ENCODE measurements at places on chromosomes 7 and 10.

DNA sequence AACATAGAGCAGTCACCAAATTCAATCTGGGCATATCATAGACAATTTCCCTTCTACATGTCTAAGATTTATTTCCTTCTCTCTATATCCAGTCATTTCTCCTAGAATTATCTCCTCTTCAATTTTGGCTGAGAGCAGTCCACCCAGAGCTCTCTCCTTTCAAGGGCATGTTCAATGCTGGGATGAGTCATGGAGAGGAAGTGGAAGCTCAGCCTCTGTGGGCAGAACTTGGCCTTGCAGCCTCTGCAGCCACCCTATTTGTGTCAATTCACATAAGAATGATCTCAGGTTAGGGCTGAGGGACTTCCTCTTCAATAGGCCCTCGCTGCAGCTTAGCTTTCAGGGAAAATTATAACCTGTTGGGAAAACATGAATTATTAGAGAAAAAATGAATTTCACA is 560.8 kb downstream of the POM121L12 start:
- DNase-seq: no peak

GRCh38 chr7:70733090-70733489 is 398.9 kb upstream of the GALNT17 start:
- no peak for DNase-seq

GRCh38 chr10:56561336-56561735 is 200.3 kb upstream of the ZWINT start:
- no peak for DNase-seq

DNA sequence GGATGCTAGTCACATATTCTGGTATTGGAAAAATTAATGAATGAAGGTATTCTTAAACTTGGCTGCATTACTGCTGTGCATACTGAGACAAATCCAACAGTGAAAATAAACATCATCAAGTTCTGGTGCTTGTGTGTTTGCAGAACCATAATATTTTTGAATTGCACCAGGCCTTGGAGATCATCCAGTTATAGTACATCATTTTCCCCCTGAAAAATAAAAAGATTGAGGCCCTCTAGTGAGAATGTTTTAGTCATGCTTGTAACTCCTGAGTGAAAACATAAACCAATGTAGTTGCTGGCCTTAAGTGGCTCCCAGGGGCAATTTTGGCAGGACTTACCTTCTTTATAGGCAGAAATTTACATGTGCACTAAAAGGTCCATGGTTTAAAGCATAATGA is 218.8 kb upstream of the TMEM229A start:
- DNase-seq: no peak

DNA sequence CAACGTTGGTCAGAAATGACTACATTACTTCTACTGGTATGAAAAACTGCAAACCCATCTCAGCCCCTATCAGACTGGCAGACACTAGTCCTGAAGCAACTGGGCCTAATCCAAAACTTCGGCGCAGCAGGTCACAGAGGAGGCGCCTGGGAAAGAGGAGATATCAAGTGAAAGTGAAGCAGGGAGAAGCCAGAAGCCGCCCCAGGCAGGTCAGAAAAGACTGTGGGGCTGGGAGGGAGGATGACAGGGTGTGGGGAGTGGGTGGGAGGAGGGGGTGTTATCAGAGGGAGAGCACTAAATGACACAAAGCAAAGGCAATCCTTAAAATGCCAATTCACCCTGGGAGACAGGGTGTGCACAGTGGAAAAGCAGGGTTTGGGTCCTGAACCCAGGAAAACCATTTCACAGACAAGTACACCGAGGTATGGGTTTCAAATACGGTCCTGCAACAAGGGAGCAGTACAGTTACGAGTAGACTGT is 731 bp downstream of the CHCHD3 start:
- DNase-seq: no peak

DNA sequence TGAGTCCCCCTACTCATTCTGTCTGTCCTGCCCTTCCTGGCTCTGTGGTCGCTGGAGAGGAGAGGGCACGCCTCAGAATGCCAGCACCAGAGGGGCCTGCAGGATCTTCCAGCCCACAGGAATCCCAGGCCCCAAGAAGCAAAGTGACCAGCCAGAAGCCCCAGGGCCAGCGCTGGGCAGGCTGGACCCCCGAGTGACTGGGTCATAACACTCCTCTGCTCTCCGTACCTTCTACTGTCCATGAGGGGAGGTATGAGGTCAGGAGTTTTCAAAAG is 102.6 kb upstream of the GPR26 start:
- DNase-seq: no peak

- DNase-seq: no peak
These were observed 49.6 kb downstream of the SHH start for GRCh38 chr7:155762655-155763054.

GRCh38 chr7:149377386-149377785 is 83.5 kb downstream of the ZNF777 start:
- no peak for DNase-seq

DNA sequence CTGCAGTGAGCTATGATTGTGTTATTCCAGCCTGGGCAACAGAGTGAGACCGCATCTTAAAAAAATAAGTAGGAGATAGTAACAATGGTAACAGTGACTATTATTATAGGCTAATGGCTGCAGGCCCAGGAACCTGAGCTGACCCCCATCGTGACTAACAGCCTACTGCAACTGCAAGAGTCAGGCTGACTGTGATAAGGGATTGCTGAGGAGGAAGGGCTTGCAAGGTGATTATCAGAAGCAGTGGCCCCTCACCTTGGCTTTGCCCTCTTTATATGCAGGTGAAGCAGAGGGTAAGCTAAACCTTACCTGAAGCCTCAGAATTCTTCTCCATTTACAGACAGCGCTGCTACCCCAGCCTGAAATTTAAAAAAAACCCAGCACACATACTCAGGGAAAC is 83.9 kb upstream of the SDK1 start:
- no peak for DNase-seq

- no peak for DNase-seq
These were observed 26.2 kb downstream of the PWWP2B start for GRCh38 chr10:132422903-132423825.

Measured in stimulated activated naive B cell treated with anti-CD40 and anti-IgM and Interleukin-4, amounts not matched to agents 10 μg/mL and 1 μg/mL and 100 μg/mL, for 72 hours (primary cell).